ENCODE measurements at places on chromosomes 13 and 19. TPM values are rescaled to one million over a fixed set of nuclear protein-coding genes. Genes with fewer than 3 reads are reported as not detected.

GRCh38 chr13:105030851-105031250 is 1504.6 kb downstream of the EFNB2 start:
- DNase-seq, result no peak

DNA sequence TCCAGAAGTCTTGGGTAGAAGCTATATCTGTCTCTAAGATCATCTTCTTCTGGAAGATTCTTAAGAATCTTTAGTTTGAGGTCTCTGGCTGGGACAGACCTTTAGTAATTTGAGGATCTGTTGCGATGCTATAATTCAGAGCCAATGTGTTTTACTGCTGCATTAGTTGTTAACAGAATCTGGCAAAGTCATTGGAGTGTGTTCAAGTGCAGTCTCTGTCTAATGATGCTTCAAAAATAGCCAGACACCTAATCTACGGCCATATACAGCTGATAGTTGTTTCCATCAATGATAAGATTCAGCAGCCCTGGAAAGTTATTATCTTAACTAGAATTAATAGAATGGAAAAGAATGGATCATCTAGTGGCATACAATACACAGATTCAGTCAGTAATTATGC is 72.6 kb downstream of the CDK8 start:
- DNase-seq, result peak; percentile 6

Gene HIPK4
- total RNA-seq, result 0.18 TPM

Gene LIM2
- total RNA-seq, result not detected

- peak; percentile 43 for DNase-seq
Observed at GRCh38 chr13:27712421-27712820, 79.9 kb upstream of the GSX1 start.

Gene RGL3
- 0.18 TPM for total RNA-seq

DNA sequence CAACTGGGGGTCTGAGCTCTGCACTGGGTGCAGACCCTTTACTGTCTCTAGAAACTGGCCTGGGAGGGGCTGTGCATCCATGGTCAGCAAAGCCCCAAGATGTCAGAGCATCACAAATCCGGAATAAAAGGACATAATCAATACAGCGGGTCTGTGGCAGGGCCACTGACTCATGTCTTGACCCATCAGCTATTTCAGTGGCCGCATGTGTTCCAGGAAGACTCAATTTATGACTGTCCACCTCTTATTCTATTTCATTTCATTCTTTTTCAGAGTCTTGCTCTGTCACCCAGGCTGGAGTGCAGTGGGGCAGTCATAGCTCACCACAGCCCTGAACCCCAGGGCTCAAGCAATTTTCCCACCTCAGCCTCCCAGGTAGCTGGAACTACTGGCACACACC is 53.2 kb downstream of the PEX11G start:
- no peak for DNase-seq

Gene S1PR4
- total RNA-seq, result not detected

DNA sequence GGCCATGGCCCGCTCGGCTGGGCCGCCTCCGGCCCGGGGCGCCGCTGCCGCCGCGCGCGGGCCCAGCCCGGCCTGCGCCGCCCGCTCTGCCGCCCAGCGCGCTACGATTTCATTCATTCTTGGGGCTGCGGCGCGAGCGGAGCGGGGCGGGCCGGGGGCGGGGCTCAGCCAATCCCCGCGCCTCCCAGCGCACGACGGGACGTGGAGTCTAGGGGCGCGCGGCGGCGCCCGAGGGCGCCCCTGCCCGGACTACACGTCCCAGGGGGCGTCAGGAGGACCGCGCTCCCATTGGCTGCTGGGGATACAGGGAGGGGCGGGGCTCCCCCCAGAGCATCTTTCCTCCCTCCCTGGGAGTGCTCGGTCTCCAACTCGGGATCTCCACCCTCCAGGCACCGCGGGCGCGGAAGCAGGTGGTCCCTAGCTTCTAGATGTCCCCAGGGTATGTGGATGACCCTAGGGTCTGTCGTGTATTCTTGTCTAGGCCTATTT is 5.6 kb upstream of the DPF1 start:
- peak; percentile 98 for DNase-seq

Gene MKNK2
- 19.7 TPM for total RNA-seq

GRCh38 chr19:6835501-6835900 is 51.9 kb upstream of the ADGRE1 start:
- no peak for DNase-seq

- no peak for DNase-seq
Observed at GRCh38 chr13:30370146-30370545, 52.1 kb upstream of the UBE2L5 start.

Gene SIGLEC9
- total RNA-seq, result 1.6 TPM

DNA sequence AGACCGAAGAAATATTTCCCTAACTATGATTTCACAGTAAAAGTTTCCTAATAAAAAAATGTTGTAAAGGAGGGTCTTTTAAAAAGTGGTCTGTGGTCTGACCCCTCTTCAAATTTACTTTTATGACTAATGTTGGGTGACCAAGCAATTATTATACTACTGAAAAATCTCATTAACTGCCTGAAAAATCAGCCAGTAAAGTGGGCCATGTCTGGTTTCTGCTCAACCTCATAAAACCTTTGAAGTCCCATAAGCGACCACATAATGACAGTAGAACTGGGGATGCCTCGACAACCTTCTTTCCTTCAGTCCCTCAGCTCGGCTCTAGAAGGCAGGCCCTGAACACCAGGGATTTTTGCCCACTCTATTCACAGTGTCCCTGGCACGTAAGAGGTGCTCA is 434.3 kb downstream of the EFNB2 start:
- DNase-seq, result no peak

Gene SBK3
- total RNA-seq, result not detected

Gene NLRP12
- 0.27 TPM for total RNA-seq

GRCh38 chr13:93080587-93080986 is 146.0 kb upstream of the GPC6 start:
- no peak for DNase-seq

- DNase-seq, result no peak
Observed at GRCh38 chr19:46218160-46218559, 11.4 kb upstream of the IGFL1 start.

DNA sequence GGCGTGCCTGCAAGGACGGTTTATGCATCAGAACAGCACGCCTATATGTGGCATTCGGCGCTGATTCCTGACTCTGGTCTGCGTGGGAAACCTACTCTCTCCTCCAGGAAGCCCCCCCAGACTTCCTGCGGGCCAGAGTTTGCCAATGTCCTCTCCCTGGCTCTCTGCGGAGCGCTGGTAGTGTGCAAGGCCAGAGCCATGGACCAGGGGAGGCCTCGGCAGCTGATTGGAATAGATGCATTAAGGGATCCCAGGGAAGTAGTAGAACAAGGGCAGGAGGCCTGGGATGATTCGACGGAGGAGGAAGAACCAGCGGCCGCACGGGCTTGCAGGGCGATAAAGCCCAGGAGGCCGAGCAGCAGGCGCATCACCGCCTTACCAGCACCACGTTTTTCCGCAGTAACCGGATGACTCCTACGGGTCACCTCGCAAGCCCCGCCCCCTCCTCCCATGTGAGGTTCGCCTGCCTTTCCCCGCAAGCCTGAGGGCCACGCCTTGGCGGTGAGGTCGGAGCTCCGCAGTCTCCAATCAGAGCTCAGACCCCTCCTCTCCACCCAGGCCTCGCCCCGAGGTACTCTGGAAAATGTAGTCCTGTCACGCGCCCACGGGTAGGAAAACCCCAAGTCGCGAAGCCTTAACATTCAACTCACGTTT is 5.0 kb downstream of the CLEC11A start:
- peak; percentile 96 for DNase-seq

Gene CHERP
- total RNA-seq, result 12.8 TPM

Gene SKA3
- total RNA-seq, result 12.2 TPM

- DNase-seq, result peak; percentile 36
Observed at GRCh38 chr13:50910485-50910805, 854 bp downstream of the RNASEH2B start.

GRCh38 chr19:11659612-11660011 is 62.3 kb downstream of the ZNF627 start:
- DNase-seq, result no peak

Gene ZNF296
- 0.45 TPM for total RNA-seq

- no peak for DNase-seq
Observed at GRCh38 chr13:31321457-31321856, 121.7 kb downstream of the B3GLCT start.

Gene CCDC61
- total RNA-seq, result 5.5 TPM

Gene ZNF730
- 14.1 TPM for total RNA-seq

Gene ZNF229
- total RNA-seq, result 25.1 TPM

DNA sequence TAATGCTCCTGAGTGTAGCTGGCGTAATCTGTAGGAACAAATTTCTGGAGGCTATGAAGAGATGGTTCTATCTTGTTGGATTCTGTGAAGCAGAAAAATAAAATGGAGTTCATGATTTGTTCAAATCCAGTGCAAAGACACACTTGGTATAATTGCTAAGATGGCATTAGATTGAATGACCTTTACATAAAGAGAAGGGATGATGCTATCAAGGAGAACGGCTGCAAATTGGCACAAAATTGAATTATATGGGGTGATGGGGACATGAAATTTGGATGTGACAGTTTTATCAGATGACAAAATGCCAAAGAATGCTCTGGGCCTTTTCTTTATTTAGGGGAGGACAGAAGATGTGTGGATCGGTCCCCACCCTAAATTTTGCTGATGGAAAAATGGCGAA is 4.0 kb downstream of the METTL21C start:
- no peak for DNase-seq

GRCh38 chr13:33524086-33524485 is 238.5 kb upstream of the STARD13 start:
- no peak for DNase-seq

DNA sequence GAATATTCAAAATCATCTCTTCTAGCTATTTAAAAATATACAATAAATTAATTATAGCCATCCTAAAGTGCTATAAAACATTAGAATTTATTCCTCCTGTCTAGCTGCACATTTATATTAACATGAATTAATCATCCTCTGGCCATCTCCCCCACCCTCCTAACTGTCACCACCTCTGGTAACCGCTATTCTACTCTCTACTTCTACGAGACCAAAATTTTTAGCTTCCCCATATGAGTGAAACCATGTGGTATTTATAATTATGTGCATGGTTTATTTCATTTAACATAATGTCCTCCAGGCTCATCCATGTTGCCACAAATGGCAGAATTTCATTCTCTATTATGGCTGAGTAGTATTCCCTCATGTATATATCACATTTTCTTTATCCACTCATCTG is 265.2 kb downstream of the COG6 start:
- no peak for DNase-seq

Gene KCNN1
- 10.9 TPM for total RNA-seq

Gene USE1
- total RNA-seq, result 10.9 TPM

DNA sequence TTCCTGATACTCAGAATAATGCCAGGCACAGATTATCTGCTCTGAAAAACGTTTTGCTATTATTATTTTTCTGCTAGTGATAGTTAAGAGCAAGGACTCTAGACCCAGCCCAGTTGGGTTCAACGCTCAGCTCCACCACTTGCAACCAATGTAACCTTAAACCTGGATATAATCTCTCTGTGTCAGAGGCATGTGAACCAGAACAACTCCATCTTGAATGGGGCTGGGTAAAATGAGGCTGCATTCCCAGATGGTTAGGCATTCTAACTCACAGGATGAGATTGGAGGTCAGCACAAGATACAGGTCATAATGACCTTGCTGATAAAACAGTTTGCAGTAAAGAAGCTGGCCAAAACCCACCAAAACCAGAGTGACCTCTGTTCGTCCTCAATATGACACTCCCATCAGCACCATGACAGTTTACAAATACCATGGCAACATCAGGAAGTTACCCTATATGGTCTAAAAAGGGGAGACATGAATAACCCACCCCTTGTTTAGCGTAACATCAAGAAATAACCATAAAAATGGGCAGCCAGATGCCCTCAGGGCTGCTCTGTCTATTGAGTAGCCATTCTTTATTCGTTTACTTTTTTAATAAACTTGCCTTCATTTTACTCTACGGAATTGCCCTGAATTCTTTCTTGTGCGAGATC is 13.6 kb downstream of the FAM187B start:
- DNase-seq, result no peak

DNA sequence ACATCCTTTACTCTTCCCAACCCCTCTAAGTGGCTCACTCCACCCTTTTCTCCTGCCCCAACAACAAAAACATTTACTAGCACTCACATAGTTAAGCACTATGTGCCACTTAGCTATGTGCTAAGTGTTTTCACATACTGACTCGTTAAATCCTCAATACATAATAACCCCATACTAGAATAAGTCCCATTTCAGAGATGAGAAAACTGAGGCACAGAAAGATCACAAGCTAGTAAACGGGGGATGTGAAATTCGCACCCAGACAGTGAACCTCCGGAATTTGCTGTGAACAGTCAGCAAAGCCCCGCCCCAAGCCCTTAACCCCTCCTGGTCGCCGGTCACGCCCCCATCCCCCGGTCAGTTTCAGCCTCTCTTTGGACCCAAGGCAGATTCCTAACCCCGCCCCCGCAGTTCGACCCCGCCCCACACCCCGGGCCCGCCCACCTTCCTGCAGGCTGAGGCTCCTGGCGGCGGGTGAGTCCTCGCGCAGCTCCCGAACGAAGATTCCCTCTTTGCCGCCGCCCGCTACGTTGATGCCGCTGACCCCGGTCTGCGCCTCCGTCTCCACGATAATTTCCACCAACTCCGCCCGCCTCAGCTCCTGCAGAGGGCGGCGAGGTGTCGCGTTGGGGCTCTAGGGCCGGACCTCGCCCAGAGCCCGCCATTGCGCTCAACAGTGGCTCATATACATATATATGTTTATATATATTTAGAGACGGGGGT is 9.8 kb downstream of the PRX start:
- peak; percentile 52 for DNase-seq

DNA sequence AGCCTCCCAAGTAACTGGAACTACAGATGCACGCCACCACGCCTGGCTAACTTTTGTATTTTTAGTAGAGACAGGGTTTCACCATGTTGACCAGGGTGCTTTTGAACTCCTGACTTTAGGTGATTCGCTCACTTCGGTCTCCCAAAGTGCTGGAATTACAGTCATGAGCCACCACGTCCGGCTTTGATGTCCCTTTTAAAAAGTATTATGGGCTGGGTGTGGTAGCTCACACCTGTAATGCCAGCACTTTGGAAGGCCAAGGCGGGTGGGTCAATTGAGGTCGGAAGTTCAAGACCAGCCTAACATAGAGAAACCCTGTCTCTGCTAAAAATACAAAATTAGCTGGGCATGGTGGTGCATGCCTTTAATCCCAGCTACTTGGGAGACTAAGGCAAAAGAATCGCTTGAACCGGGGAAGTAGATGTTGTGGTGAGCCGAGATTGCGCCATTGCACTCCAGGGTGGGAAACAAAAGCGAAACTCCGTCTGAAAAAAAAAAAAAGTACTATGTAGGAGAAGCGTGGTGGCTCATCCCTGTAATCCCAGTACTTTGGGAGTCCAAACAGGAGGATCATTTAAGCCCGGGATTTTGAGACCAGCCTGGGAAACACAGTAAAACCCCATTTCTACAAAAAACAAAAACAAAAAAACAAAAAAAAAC is 22.8 kb upstream of the ERVV-1 start:
- no peak for DNase-seq

- no peak for DNase-seq
Observed at GRCh38 chr13:30153545-30154426, 153.6 kb downstream of the KATNAL1 start.

GRCh38 chr19:6718741-6719539 is 1.5 kb downstream of the C3 start:
- no peak for DNase-seq

Gene ACTMAP
- total RNA-seq, result 0.82 TPM

Gene ALDH16A1
- 6.4 TPM for total RNA-seq

Gene NALCN
- 28.7 TPM for total RNA-seq

Measured in cerebellum (tissue), 4 donors.